ENCODE measurements at places on chromosomes 7 and 10.

GRCh38 chr10:69086001-69086509 is 1.8 kb upstream of the SRGN start:
- DNase-seq, result no peak

DNA sequence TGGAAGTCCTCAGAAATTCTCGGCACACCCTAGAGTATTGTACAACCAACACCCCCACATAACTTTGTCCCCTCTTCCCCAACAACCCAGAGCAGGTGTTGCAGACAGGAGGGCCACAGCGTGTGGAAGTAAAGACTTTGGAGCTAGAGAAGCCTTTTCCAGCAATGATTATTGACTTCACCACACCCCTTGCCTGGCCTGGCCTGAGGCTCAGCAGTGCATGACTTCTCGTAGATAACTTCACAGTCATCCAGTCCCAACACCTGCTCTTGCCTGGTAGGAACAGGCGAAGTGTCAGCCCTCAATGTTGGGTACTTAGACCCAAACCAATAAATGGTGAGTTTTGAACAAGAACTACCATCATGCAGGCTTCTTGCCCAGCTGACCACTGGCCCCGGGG is 36.7 kb downstream of the GOT1 start:
- DNase-seq, result no peak

GRCh38 chr7:90192876-90193750 is 18.4 kb upstream of the STEAP2 start:
- peak; percentile 22 for DNase-seq

GRCh38 chr10:13589316-13589715 is 2.6 kb downstream of the PRPF18 start:
- no peak for DNase-seq

- no peak for DNase-seq
Measured at GRCh38 chr10:492836-493235, 196.6 kb downstream of the DIP2C start.

DNA sequence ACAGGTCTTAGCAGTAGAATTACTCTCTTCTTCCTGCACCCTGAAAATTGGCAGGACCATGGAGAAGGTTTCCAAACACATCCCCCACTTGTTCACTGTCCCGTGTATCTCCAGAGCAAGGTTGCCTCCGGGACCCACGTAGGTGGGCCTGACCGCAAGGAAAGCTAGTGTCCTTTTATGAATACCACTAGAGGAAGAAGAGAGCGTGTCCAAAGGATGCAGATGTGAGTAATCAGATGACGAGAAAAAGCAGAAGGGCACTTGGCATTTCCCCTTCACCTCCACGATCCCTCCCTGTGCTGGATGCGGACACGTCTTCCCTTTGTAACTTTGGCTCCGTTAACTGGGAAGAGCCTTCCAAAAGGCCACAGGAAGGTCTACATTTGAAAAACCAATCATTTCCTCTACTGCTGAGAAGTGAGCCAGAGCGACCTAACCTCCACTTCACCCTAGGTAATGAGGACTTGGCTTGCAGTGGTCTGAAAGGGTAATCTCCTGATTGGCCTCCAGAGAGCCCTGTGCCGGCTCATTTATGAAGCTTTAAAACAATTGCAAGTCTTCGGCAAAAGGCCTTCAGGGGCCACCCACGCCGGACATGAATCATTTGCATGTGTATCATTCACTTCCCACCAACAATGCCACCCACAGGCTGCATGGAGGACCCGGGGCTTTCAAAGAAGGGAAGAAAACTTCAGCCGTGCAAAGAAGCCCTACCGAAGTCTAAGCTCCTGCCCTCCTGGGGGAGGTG is 55.4 kb downstream of the LYZL1 start:
- DNase-seq, result peak; percentile 63

- DNase-seq, result no peak
Measured at GRCh38 chr10:97034958-97035769, 150.6 kb downstream of the SLIT1 start.

DNA sequence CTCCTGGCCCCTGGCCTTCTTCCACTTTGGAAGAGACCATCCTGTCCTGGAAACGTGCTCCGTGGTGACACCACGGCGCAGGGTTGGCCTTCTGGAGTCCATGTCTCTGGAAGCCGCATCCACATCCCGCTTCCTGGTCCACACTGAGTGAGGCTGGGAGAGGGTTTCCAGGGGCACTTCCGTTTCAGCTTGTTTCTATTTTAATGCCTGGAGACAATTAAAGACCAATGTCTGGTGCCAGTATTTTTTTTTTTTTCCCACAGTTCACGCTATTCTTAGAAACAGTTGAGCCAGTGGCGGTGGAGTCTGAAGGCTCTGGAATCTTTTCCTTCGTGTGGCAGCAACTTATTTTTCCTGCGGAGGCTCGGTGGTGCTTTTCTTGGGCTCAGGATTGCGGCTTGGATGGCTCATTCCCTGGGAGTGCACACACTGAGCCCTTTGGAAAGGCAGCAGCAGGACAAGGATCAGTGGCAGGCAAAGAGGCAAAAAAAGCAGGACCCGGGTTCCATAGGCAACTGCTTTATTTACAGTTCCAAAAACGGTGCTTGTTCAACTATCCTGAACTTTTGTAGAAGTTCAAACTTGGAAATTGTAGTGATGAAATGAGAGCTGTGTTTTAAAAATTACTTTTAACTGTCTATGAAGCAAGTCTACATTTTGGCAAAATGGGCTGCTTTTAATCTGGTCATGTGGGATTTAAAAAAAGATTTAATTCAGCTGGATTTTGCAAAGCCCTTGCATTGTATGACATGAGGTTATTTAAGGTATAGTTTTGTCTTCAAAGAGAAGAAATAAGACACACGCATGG is 202.8 kb downstream of the BAMBI start:
- no peak for DNase-seq

DNA sequence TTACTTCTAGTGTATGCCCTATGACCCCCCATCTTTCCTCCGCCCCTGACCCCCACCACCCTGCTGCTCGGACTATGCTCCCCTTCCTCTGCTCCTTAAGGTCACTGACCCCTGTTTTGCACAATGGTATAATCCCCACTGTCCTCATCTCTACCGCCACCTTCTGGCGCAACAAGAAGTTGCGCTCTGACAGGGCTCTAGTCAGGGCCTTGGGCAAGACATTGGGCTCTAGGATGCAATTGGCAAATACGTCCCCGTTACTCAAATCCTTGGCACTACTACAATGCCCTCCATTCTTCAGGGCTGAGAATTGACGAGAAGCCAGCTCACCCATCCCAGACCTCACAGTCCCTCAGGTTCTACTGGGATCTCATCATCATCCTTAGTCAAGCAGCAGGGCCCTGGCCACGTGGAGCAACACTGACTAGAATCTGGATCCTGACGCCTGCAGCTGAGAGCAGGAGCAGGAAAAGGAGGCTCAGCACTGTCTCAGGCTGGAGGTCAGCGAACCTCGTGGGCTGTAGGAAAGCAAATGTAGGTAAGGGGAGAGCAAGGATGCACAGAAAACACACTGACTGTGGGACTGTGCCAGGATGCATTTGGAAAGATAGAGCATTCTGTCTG is 10.6 kb downstream of the LRIT2 start:
- DNase-seq, result no peak

- DNase-seq, result no peak
Measured at GRCh38 chr7:92725161-92725925, 111.0 kb downstream of the CDK6 start.

DNA sequence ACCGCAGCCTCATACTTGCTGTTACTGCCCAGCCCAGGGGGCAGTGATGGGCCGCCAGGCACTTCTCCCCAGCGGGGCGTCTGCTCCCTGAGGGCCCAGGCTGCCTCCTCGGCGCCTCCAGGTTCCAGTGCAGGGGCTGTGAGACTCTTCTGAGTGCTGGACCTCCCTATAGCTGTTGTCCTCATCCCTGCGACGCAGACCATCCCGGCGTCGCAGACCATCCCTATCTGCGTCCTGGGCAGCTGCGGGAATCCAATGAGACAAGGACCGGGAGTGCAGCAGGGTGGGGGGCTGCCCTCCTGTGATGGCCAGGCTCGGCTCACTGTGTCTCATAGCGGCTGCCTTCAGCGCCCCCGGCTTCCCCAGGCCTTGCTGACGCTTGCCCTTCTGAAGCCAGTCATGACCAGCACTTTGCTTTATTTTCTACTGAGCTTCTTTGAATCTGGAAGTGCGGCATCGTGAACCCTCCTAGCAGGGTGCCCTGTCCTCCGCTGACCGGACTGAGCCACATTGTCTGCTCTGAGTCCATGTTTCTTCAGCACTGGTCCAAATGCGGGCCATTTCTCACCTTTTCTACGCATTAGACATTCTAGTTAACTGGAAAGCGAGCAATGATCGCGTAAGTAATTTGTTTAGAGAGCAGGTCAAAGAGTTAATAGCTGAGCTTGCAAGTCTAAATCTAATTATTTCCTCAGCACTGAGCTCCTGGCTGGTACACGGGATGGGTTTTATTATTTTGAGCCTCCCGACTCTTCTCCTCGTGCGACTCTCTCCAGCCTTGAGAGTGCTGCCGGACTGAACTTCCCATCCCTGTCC is 339.5 kb downstream of the WDR37 start:
- no peak for DNase-seq

GRCh38 chr10:99906470-99906869 is 103.3 kb downstream of the DNMBP start:
- DNase-seq, result peak; percentile 100

- no peak for DNase-seq
Measured at GRCh38 chr10:131750171-131750895, 150.5 kb upstream of the PPP2R2D start.

GRCh38 chr7:140078392-140078791 is 15.6 kb upstream of the PARP12 start:
- no peak for DNase-seq

DNA sequence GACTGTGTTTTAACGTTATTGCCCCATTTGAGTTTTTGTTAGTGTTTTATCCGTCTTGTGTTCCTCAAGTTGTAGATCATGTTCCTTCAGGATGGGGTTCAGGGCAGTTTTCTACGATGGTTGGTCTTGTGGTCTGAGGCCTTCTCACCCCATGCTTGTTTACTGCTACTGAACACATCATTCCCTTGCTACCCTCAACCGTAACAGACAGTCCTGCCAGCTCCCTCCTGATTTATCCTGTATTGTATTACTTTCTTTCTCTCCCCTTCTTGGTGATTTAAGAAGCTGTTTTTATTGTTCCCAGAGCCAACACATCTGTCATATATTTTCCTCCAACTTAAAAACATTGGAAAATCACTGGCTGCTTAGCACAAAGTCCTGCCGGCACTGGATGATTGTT is 719.8 kb downstream of the INHBA start:
- no peak for DNase-seq

DNA sequence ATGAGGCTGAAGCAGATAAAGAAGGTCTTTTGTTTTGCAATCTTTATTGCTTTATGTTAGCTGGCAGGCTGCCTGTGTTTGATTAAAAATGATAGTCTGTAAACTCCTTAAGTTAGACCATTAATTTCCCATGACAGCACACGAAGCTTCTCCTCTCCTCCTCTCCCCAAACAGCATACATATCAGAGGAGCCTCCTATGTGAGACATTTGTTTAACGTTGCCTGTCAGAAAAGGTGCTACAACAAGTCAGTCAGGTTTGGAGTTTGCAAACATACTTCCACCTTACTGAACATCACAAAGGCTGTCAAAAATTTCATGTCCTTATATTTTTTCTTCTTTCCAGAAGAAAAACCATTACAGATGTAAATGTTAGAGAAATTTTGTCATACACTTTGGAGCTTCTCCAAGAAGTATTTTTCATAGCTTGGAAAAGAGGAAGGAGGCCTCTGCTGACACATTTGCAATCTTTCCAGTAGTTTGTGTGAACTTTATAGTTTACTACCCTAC is 393.1 kb downstream of the EXOC4 start:
- peak; percentile 2 for DNase-seq

DNA sequence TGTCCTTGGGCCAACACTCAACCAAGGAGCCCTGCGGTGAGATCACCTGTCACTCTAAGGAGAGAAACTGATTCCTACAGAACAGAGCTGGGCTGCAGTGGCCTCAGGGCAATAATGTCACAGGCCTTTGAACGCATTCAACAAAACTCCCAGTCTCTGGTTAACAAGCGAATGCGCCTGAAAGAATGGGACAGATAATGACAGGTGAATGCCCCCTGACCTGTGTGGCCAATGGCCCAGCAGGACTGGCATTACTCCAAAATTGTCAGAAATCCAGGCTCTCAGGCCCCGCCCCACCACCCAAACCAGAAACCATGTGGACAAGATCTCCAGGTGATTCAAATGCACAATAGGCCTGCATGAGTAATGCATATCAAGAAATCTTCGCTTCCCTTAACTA is 277.7 kb upstream of the KLF6 start:
- DNase-seq, result no peak

DNA sequence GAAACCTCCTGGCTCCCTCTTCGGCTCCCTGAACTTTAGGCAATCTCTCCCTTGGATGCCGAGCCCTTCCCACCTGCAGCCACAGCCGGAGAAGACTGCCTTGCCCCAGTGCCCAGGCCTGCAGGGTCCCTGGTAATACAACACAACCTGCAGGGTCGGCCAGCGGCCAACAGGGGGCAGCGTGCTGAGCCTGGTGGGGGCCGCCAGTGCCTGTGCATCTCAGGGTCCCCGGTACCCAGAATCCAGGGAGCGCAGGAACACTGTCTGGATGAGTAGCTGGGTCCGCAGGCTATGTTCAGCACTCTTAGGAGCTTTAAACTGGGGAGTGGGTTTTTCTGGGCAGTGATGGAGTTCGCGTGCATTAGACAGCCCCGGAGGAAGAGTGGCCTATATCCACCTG is 17.5 kb upstream of the C10orf71 start:
- no peak for DNase-seq

- peak; percentile 87 for DNase-seq
Measured at GRCh38 chr10:93152136-93152535, 78.4 kb downstream of the CYP26A1 start.

- DNase-seq, result no peak
Measured at GRCh38 chr10:110361800-110362456, 57.2 kb upstream of the SMNDC1 start.

- no peak for DNase-seq
Measured at GRCh38 chr7:101170617-101171441, 5.5 kb upstream of the VGF start.

DNA sequence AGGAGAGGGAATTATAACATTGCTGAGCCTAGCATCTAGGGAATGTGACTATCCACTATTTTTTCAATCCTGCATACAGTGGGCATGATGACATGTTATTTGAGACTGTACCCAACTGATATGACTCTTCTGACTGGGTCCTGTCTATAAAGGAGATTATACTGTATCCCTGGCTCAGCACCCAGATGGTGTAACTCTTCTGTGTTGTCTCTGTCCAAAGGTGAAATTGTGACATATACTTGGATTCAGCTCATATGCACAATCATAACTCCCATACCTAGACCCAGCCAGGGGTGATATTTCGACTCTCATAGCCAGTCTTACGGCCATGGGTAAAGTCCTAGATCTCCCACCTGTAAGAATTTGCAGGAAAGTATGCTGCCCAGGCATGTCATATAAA is 59.3 kb downstream of the ZNF736 start:
- DNase-seq, result no peak

- DNase-seq, result no peak
Measured at GRCh38 chr7:303884-304573, 14.1 kb downstream of the FOXL3 start.

DNA sequence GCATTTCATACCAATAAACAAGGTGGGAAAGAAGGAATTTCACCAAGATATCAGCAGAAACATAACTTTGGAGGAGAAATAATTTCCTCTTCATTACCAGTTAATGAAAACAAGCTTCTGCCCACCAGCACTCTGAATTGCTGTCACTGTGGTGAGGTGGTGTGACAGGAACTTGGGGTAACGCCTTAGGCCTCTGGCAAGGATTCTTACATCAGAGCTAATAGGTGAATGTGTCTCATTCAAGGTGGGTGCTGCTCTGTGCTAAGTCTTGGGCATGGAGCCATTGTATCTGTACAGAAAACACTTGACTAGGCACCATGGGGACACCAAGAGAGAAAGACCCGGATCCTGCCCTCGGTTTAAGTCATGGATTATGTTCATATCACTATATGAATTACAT is 8.3 kb upstream of the LOXL4 start:
- no peak for DNase-seq

- no peak for DNase-seq
Measured at GRCh38 chr7:100667331-100668068, 6.0 kb upstream of the GNB2 start.
